ENCODE measurements at places on chromosomes 3 and 15.
A peak's percentile ranks its signal among the peaks of the same experiment; 100 is the strongest.

- ATAC-seq: no peak
Measured at GRCh38 chr15:59448871-59449270, 10.9 kb downstream of the FAM81A start.

GRCh38 chr3:103785537-103785936 is 1350.7 kb downstream of the ZPLD1 start:
- ATAC-seq: no peak

GRCh38 chr3:9246189-9246588 is 3.3 kb downstream of the SRGAP3 start:
- no peak for ATAC-seq

DNA sequence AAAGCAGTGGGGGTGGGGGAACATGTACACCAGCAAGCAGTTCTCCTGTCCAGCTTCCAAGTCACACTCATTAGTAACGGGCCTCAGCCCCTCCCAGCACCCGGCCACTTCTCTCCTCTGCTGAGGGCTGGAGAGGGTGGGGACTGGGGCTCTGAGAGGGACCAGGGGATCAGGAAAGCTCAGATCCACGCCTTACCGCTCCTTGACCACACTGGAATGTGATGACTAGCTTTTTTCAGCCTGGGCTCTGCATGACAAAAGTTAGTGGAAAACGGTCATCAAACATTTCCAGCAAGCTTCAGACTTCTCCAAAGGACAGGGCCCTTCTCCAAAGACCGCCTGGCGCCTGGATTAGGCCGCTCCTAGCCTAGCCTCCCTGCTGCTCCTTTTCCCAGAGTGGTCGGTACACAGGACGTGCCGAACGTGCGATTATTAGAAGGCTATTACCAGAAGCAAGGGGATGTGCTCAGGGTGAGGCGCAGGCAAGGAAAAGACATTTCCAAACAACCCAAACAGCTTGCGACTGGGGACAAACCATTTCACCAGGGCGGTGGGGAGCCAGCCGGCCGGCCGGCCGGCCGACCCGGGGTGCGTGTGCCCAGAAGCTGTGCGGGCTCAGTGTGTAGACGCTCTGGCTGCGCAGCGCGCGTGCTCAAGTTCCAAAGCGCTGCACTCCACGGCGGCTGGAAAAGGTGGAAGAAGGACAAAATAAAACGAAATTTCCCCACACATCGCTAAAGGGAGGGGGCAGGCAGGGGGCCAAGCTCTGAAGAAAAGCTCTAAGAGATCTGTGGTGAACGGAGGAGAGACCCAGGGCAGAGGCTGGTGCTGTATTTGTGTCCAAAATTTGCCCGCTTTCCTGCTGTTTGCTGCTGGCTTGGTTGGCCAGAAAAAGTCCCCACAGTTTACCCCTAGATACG is 51.0 kb upstream of the SSR3 start:
- ATAC-seq: no peak

DNA sequence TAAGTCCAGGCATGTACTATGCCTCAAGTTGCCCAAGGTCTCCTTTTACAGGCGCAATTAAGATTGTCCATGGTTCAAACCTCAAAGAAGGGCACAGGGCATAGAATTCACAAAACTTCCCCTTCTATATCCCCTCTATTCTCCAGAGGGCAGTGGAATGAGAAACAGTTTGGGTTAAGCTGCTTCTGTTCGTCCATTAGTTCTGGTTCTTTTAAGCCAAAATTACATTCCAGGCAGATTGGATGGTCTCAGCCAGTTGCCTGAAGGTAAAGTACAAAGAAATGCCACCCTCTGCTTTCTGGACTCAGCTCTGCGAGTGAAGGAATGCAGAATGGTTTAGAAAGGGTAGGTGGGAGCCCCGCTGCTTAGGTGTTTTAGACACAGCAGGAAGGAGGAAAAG is 200.7 kb downstream of the GREM1 start:
- no peak for ATAC-seq

GRCh38 chr15:71651750-71652186 is 158.6 kb upstream of the NR2E3 start:
- ATAC-seq: peak; percentile 79

DNA sequence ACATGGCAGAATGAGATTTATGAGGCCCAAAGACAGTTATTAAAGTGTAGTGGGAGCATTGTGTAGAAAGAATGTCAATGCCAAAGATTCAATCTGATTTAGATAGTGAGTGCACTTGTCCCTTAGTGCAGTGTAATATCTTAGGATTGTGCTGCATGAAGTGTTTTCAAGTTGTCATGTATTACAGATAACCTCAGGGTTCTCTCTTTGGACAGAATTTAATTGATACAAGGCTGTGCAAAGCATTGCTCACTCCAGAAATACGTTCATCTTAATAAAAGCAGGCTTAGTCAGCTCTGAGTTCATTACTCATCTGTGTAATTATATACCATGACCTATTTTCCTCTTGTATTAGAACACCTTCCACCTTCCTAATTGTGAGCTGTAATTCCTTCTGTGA is 16.0 kb upstream of the GPR171 start:
- ATAC-seq: peak; percentile 81
